Activated CD8-positive, alpha-beta T cell treated with anti-CD3 and anti-CD28 coated beads for 36 hours (primary cell): ENCODE measurements at places on chromosomes 3 and 15. TPM values are rescaled to one million over a fixed set of nuclear protein-coding genes. Genes with fewer than 3 reads are reported as not detected.

GRCh38 chr15:85692873-85693272 lies 101.9 kb downstream of the KLHL25 start:
- peaks cover 47% of the 10 kb centered on the region for H3K36me3 ChIP-seq
- H3K4me3 ChIP-seq: peak overlapping the region; percentile 81
- H3K27me3 ChIP-seq: no peaks in the 10 kb centered on the region
- H3K4me1 ChIP-seq: peaks cover 73% of the 10 kb centered on the region

GRCh38 chr3:70486414-70487017 lies 174.1 kb upstream of the MDFIC2 start:
- H3K27ac ChIP-seq: no peak overlapping the region
- no peak for DNase-seq
- no peaks in the 10 kb centered on the region for H3K4me1 ChIP-seq
- no peak overlapping the region for H3K4me3 ChIP-seq
- no peaks in the 10 kb centered on the region for H3K36me3 ChIP-seq
- peaks cover 17% of the 10 kb centered on the region for H3K27me3 ChIP-seq

- H3K27ac ChIP-seq: peak overlapping the region; percentile 7
- H3K36me3 ChIP-seq: peaks cover 3% of the 10 kb centered on the region
- peak; percentile 76 for DNase-seq
- H3K4me3 ChIP-seq: peak overlapping the region; percentile 36
- peaks cover 1% of the 10 kb centered on the region for H3K27me3 ChIP-seq
Observed at GRCh38 chr3:53196575-53197407, 35.8 kb downstream of the PRKCD start.

- peaks cover 4% of the 10 kb centered on the region for H3K36me3 ChIP-seq
- DNase-seq: peak; percentile 86
- H3K27ac ChIP-seq: peak overlapping the region; percentile 74
- H3K4me1 ChIP-seq: peaks cover 51% of the 10 kb centered on the region
Observed at GRCh38 chr15:42608110-42608531, 32.7 kb downstream of the STARD9 start.

DNA sequence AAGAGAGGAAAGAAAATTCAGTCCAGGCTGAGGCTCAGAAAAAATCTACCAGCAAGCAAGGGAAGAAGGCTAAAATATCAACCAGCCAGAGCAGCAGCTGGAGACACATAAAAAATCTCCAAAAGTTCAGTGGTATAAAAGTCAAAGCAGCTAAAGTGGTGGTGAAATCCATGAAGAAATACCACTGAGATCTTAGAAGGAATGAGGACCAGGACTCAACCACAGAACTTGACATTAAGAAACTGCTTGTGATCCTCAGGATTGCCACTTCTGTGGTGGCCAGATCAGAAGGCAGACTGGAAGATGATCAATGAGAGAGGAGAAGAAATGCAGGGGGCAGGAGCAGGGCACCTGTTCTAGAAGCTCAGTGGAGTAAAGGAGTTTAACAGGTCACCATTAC lies 22.5 kb downstream of the CNTN3 start:
- no peak overlapping the region for H3K27ac ChIP-seq
- no peaks in the 10 kb centered on the region for H3K36me3 ChIP-seq
- no peak overlapping the region for H3K4me3 ChIP-seq
- H3K4me1 ChIP-seq: no peaks in the 10 kb centered on the region
- no peaks in the 10 kb centered on the region for H3K27me3 ChIP-seq
- no peak for DNase-seq

DNA sequence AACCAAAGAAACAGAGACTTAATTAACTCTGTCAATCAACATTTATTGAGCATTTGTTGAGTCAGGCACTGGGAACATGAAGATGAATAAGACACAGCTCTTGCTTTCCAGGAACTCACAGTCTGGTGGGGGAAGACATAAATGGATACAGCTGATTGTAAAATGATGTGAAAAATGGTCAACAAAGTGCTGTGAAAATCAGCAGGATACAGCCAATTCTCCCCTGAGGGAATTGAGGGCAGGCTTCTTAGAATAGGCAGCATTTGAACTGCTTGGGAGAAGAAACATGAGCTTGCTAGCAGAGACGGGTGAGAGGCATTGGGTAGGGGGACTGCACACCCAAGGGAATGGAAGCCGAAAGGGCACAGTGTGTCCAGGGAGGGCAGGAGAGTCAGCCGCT lies 41.1 kb downstream of the MFSD1 start:
- H3K4me3 ChIP-seq: no peak overlapping the region
- no peaks in the 10 kb centered on the region for H3K27me3 ChIP-seq
- H3K27ac ChIP-seq: no peak overlapping the region
- no peaks in the 10 kb centered on the region for H3K36me3 ChIP-seq
- H3K4me1 ChIP-seq: peaks cover 6% of the 10 kb centered on the region

DNA sequence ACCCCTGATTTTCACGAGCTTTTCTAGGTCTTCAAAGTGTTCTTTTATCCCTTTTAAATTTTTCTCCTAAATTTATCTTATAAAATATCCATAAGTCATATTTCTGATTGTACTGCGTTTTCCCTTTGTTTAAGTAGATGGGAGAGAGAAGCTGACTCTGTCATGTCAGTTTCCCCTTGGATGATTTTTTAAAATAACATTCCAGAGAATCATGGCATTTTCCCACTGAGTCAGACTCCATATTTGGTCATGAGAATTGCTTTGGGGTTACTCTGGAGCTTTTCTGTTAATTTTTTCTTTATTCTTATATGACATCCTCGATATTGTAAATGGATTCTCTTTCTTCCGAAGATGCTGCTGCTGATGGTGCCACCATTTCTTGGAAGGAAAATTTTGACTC lies 28.6 kb upstream of the UMPS start:
- H3K27me3 ChIP-seq: peaks cover 26% of the 10 kb centered on the region
- H3K4me3 ChIP-seq: no peak overlapping the region
- no peaks in the 10 kb centered on the region for H3K4me1 ChIP-seq
- DNase-seq: no peak

DNA sequence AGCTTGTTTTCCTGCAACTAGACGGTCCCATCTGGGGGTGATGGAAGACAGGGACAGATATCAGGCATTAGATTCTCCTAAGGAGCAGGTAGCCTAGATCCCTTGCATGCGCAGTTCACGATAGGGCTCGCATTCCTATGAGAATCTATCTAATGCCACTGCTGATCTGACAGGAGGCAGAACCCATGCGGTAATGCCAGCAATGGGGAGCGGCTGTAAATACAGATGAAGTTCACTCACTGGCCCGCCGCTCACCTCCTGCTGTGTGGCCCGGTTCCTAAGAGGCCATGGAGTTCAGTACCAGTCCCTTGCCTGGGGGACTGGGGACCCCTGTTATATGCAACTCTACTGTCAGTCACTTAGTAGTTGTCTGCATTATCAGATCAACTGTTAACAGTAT lies 7.9 kb upstream of the DENND6A start:
- no peaks in the 10 kb centered on the region for H3K4me1 ChIP-seq
- H3K27me3 ChIP-seq: peaks cover 2% of the 10 kb centered on the region
- no peak overlapping the region for H3K4me3 ChIP-seq
- no peak for DNase-seq
- H3K27ac ChIP-seq: no peak overlapping the region

- no peak overlapping the region for H3K4me3 ChIP-seq
- H3K27me3 ChIP-seq: no peaks in the 10 kb centered on the region
- H3K4me1 ChIP-seq: peaks cover 3% of the 10 kb centered on the region
- H3K27ac ChIP-seq: no peak overlapping the region
Observed at GRCh38 chr15:59558851-59559250, 52.7 kb upstream of the GCNT3 start.

GRCh38 chr3:116417151-116417550 lies 28.1 kb downstream of the LSAMP start:
- H3K27ac ChIP-seq: no peak overlapping the region
- no peaks in the 10 kb centered on the region for H3K4me1 ChIP-seq
- no peak for DNase-seq
- no peaks in the 10 kb centered on the region for H3K36me3 ChIP-seq

- no peak for DNase-seq
- no peaks in the 10 kb centered on the region for H3K4me1 ChIP-seq
- peaks cover 9% of the 10 kb centered on the region for H3K27me3 ChIP-seq
- H3K4me3 ChIP-seq: no peak overlapping the region
Observed at GRCh38 chr3:34174740-34175139, 376.3 kb downstream of the PDCD6IP start.

GRCh38 chr3:126541628-126542339 lies 16.9 kb downstream of the C3orf22 start:
- H3K4me3 ChIP-seq: no peak overlapping the region
- no peak for DNase-seq
- H3K27me3 ChIP-seq: no peaks in the 10 kb centered on the region

- H3K27me3 ChIP-seq: no peaks in the 10 kb centered on the region
- no peaks in the 10 kb centered on the region for H3K36me3 ChIP-seq
- H3K27ac ChIP-seq: no peak overlapping the region
Observed at GRCh38 chr3:54360320-54360719, 238.0 kb downstream of the CACNA2D3 start.

DNA sequence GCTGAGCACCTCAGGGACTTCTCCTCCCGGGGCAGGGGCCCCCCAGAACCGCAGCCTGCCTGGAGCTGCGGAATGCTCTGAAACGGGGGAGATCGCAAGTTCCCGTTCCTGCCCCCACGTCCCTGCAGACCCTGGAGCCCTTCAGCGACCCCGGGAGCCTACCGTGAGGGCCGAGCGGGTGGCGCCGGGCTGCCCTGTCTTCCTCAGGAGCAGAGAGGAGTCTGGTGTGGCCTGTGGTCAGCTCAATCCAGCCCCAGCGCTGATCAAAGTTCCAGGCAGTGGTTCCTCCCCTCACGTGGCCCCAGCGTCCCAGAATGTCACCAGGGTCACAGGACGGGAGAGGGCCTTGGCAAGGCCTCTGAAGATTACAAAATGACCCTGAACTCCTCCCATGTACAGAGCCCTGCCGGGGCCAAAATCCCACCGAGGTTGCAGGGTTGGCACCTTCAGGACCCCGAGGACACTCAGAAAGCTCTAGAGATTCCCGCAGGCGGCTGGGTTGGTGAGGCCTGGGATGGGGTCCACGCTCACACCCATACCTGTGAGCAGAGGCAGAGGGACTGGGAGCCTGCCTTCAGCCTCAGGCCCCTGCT lies at the start of gene CPN2:
Gene CPN2 (minus strand): TSS at position 249 of the 593 bp plus-strand sequence. CDS start 8,626 bp downstream, outside the sequence.
- DNase-seq: no peak
- H3K4me3 ChIP-seq: no peak within 1 kb of the TSS
- H3K27me3 ChIP-seq: no peaks in the 10 kb centered on the region
- H3K27ac ChIP-seq: no peak within 1 kb of the TSS
- no peaks in the 10 kb centered on the region for H3K4me1 ChIP-seq
- no peaks in the 10 kb centered on the region for H3K36me3 ChIP-seq

DNA sequence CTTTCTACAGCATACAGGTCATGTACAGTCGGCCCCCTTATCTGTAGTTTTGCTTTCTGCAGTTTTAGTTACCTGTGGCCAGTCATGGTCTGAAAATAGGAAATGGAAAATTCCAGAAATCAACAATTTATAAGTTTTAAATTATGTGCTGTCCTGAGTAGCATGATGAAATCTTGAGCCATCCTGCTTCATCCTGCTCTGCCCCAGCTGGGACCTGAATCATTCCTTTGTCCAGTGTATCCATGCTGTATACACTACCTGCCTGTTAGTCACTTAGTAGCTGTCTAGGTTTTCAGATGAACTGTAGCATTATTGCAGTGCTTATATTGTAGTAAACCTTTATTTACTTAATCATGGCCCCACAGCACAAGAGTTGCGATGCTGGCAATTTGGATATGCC lies 44.8 kb downstream of the AP4E1 start:
- DNase-seq: no peak
- H3K27ac ChIP-seq: no peak overlapping the region
- H3K27me3 ChIP-seq: no peaks in the 10 kb centered on the region
- H3K4me3 ChIP-seq: no peak overlapping the region

- no peak for DNase-seq
- H3K27me3 ChIP-seq: peaks cover 2% of the 10 kb centered on the region
- H3K27ac ChIP-seq: no peak overlapping the region
- no peaks in the 10 kb centered on the region for H3K36me3 ChIP-seq
- H3K4me3 ChIP-seq: no peak overlapping the region
Observed at GRCh38 chr15:98169551-98169950, 209.0 kb downstream of the ARRDC4 start.

- no peak overlapping the region for H3K4me3 ChIP-seq
- H3K36me3 ChIP-seq: no peaks in the 10 kb centered on the region
- H3K4me1 ChIP-seq: no peaks in the 10 kb centered on the region
- no peak for DNase-seq
- no peaks in the 10 kb centered on the region for H3K27me3 ChIP-seq
Observed at GRCh38 chr15:29312387-29312786, 42.8 kb upstream of the NSMCE3 start.

- H3K4me3 ChIP-seq: no peak overlapping the region
- no peak for DNase-seq
- peaks cover 22% of the 10 kb centered on the region for H3K36me3 ChIP-seq
- no peak overlapping the region for H3K27ac ChIP-seq
- peaks cover 4% of the 10 kb centered on the region for H3K4me1 ChIP-seq
- H3K27me3 ChIP-seq: no peaks in the 10 kb centered on the region
Observed at GRCh38 chr15:60424006-60424405, 26.2 kb upstream of the ANXA2 start.

- no peaks in the 10 kb centered on the region for H3K27me3 ChIP-seq
- no peak overlapping the region for H3K4me3 ChIP-seq
- no peak for DNase-seq
- no peak overlapping the region for H3K27ac ChIP-seq
Observed at GRCh38 chr15:101066501-101067408, 147.6 kb downstream of the LRRK1 start.

DNA sequence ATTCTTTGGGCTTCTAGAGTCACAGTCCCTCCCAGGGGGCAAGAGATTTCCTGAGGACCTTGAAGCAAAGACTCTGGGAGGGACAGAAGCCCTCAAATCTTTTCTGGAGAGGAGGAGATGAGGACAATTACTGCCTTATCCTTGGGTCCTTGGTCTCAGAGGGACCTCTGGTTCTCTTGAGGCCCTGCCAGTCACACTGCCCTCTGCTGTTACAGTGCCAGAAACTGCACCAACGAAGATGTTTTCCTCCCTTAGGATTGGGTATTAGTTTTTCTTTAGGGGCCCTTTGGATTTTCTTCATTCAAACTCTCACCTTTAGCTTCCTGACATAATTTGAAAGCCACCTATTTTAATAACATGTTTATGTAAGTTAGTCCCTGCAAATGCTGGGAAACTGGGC lies 58.2 kb upstream of the SCN5A start:
- H3K27me3 ChIP-seq: peaks cover 15% of the 10 kb centered on the region
- no peak overlapping the region for H3K4me3 ChIP-seq
- H3K27ac ChIP-seq: no peak overlapping the region
- H3K36me3 ChIP-seq: no peaks in the 10 kb centered on the region
- H3K4me1 ChIP-seq: no peaks in the 10 kb centered on the region
- no peak for DNase-seq

- no peak overlapping the region for H3K4me3 ChIP-seq
- H3K36me3 ChIP-seq: peaks cover 36% of the 10 kb centered on the region
- H3K27ac ChIP-seq: no peak overlapping the region
- DNase-seq: no peak
Observed at GRCh38 chr3:14459787-14460186, 57.4 kb downstream of the SLC6A6 start.

GRCh38 chr3:138284079-138284478 lies 45.6 kb downstream of the NME9 start:
- H3K36me3 ChIP-seq: peaks cover 20% of the 10 kb centered on the region
- no peak for DNase-seq
- H3K27me3 ChIP-seq: no peaks in the 10 kb centered on the region
- H3K4me1 ChIP-seq: peaks cover 2% of the 10 kb centered on the region
- no peak overlapping the region for H3K27ac ChIP-seq
- no peak overlapping the region for H3K4me3 ChIP-seq

GOLGA6B gene
- not detected for total RNA-seq

TMEM108 gene
- total RNA-seq: not detected

GOLGA8S gene
- 0.13 TPM for total RNA-seq

MBD4 gene
- 38.9 TPM for total RNA-seq

MAP6D1 gene
- 4.3 TPM for total RNA-seq

DAPK2 gene
- 1.5 TPM for total RNA-seq

HYKK gene
- total RNA-seq: 1.6 TPM

CPNE9 gene
- not detected for total RNA-seq

OCA2 gene
- total RNA-seq: not detected
